ENCODE measurements at places on chromosomes 2 and 18.

DNA sequence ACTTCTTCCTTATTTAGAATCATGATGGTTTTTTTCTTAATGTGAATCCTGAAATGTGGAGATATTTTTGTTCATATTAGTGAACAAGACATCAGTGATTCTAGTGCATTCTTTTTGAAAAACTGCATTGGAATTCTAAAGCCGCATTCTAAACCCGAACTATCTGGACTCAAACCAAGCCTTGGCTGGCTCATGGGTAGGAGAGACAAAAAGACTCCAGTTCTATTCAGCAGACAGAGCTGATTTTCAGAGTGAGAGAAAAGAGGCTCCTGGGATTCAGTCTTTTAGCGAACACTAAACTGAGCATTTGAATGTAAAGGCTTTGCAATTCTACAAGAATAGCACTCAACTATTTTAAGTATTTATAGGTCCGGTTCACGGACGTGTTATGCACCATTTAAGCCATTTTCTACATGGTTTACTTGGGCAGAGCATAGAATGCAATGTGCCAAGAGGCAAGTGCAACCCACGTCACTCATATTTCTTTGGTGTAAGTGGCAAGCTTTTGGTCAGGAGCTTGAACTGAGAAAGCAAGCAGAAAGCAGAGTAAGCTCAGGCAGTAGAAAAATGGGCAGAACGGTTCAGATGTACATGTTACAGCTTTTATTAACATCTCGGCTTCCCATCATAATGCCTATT, 227.3 kb upstream of the RAB12 start:
- DNase-seq, result no peak

DNA sequence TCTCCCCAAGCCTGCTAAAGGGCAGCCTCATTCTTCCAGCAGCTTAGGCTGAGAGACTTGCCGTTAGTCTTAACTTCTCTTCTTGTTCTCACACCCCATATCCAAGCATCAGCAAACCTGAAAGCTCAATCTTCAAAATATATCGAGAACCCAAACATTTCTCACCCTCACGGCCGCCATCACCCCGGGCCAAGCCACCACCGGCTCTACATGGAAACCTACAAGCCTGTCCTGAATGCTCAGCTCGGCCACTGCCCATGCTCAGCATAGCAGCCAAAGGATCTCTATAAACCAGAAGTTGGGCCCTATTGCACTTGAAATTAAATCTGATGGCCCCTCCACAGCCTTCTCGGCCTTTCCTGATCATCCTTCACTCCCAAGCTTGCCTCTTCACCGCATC, 2.1 kb downstream of the HS1BP3 start:
- no peak for DNase-seq

DNA sequence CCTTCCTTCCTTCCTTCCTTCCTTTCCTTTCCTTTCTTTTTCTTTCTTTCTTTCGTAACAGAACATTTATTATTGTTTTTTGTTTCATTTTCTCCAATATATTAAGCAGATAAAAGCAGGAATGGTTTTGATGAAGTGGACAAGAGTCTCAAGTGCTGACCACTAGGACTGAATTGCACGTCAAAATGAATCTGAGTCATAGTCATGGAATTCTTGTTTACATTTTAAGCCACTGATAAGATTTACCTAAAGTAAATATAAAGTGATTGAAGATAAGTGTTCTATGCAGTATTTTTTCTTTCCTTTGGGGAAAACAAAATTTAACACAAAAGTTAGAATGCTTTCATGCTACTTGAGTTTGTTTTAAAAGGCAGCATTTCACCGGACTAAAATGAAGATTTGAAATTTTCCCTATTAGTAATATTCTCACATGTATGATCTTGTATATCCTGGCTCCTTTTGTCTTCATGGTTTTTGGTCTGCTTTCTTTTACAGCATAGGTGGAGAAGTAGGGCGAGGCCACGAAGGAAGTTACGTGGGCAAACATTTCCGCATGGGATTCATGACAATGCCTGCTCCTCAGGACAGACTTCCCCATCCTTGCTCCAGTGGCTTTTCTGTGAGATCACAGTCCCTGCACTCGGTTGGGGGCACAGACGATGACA, 113.5 kb downstream of the NYAP2 start:
- no peak for DNase-seq

GRCh38 chr2:196181484-196181883, 10.1 kb upstream of the STK17B start:
- DNase-seq, result no peak

DNA sequence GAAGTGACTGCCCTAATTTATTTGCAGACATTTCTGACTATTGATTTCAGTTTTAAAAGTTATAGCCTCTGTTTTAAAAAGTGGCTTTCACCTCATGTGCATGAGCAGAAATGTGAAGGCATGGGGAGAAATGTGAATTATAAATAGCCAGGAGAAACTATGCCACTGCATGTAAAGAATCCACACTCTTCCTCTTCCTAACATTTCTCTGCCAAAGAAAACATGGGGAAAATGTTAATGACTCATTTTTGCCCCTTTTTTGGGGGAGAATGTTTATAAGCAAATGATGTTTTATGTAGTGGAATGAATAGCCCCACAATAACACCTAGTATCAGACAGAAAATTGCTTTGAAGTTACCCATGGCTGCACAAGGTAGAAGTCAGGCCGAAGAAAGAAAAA, 249.0 kb upstream of the TANK start:
- no peak for DNase-seq

DNA sequence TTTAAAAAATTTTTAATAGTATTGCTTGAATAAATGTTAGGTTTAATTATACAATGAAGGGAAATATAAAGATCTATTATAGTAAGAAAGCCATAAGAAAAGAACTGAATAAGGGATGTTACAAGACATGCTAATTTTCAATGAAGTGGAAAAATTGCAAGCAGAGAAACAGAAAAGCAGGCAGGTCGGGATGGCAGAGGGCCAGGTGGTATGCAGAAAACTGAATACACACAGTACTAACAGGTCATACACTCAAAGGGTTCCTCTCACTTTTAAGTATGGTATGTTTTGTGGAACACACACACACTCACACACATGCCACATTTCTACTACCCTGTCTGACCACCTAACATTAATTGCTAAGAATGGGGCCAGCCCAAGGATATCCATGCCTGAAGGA, 76.7 kb upstream of the DTNA start:
- no peak for DNase-seq

GRCh38 chr18:12046751-12047335, 46.8 kb upstream of the ANKRD62 start:
- no peak for DNase-seq

DNA sequence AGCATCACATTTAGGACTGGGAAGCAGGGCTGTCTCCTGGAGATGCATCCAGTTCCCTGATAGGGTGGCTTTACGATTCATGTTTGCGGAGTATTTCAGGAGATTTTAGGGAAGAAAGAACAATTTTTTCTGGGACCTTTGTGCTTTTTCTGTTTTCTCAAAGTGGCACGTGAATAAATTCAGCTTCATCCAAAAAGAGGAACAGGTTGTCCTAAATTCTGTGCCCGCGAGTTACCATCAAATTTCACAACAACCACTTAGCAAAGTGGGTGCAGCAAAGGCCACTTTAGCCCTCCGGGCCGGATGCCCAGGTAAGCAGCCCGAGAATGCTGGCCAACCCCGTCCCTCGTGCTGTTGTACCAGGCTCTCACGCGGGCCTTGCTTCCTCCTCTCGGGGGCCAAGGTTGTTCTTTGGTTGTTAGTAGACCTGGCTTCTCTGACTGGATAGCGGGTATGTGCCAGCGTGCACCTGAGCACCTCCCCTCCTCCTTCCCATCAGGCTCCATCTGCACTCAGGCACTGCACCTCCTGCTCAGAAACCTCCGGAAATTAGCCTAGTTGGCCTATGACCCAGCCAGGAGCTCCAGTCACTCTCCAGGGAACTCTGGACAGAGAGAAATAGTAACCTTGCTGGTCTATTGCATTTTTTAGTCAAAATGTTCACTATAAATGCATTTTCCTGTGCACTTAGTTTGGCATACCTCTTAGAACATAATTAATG, 83.0 kb downstream of the CMPK2 start:
- no peak for DNase-seq

GRCh38 chr18:58455314-58456188, 173.3 kb downstream of the ALPK2 start:
- DNase-seq, result no peak

DNA sequence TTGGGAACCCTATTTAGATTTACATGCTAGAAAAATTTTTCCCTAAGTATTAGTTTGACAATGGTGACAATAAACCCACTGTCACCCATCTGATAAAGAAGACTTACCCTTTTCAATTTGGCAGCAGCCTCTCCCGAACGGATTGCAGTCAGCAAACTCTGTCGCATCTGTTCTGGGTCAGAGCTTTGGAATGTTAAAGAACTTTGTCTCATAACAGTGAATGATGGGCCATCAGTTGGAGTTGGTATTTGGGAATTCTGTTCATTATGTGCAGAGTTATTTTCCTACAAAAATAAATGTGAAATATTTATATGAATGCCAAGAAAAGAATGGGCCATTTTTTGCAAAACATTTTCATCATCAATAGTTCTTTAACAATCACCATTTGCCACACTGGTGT, 70.8 kb upstream of the GRB14 start:
- DNase-seq, result no peak

- DNase-seq, result no peak
These were observed 88.7 kb downstream of the SLC8A1 start for GRCh38 chr2:40363231-40363630.

DNA sequence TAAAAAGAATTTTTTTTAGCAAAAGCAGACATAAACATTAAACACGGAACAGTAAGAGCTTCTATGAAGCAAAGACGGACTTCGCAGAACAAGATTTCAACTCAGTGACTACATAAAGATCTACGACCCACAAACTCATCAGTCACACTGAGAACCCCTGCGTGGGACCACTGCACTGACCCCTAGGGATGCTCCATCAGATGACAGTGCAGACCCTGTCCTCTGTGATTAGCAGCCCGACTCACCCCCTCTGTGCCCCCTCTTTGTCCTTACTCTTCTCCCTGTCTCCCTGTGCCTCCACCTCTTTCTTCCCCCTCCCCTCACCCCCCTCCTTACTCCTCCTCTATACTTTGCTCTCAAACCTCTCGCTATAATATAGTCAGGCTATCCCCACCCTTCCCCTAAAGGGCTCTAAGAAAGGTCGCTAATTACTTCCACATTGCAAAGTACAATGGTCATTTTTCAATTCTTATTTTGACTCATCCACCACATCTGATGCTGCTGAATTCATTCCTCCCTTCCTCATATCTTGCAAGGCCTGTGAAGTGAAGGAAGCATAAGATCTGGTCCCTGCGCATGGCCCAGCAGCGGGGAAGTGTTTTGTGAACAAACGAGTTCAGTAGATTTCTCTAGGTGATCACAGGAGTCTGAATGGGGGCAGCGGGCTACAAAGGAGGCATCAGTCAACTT, 89.3 kb downstream of the CABYR start:
- DNase-seq, result no peak

- DNase-seq, result no peak
These were observed 7.5 kb upstream of the SERPINB13 start for GRCh38 chr18:63579616-63580015.

DNA sequence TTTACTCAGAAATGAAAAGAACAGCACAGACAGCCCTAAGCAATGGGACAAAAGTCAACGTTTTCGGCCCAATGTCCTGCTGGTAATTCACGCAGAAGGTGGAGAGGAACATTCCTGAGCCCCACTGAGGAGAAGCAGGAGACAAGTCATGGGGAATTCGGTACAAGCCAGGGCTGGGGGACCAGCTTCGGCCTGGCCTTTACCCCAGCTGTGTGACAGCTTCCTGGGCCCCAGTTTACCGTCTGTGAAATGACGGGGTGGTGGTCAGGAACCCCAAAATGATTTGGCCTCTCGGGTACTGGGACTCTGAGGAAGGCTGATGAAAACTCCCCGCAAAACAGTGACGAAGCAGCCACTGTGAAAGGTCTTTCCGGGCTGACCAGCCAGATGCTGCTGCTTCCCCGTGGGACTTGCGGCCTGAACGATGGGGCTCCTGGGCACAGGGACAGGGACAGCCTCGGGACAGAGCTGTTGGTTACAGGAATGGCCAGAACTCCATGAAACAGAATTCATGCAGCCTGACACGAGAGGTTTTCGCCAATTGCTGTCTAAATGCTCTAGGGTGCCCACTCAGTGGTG, 21.6 kb downstream of the KIF1A start:
- DNase-seq, result no peak

DNA sequence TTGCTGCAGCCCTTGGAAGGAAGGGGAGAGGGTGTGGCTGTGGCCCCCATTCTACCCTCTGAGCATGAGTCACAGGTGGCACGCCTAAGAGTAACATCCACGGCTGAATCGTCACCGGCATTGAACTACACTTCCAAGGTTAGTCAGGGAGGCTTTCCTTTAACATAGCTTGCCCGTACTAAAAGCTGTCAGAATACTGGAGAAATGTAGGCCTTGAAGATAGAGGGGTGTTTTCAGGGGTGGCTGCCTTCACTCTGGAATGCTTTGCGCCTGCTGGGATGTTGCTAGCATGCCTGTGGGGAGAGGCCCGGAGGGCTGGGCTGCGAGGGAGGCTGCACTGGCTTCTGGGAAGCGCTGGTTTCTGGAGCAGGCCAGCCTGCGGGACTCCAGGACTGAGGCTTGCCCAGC, 333.7 kb downstream of the AGAP1 start:
- no peak for DNase-seq

DNA sequence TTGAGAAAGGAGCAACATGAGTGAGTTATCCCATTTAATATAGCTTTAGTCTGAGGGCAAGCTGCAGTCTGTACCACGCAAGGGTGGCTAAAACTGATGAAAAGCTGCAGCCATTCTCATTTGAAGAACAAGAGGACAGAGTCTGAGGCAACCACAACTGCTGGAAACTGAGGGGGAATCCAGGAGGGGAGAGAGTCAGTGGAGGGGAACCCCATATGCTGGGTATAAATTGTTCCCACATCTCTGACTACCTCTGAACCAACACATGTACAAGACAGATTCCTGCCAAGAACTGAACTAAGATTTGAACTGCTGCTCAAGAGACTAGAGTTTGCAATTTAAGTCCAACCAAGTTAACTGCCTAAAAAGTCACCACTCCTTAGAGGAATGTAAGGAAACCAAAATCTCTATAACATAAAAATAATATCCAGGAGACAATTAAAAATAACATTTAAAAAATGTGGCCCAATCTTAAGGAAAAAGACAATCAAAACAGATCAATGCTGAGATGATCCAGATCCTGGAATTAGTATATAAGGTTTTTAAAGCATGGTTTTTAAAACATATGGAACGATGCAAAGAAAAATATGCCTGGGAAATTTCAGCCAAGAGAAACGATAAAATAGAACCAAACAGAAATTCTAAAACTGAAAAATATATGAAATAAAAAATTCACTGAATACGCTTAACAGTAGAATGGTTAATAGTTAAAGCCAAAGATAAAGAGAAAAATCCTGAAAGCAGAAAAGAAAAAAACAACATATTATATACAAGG, 11.2 kb downstream of the CWC22 start:
- DNase-seq, result no peak

- no peak for DNase-seq
These were observed 704 bp downstream of the ANKRD53 start for GRCh38 chr2:70979180-70979488.

GRCh38 chr18:49177812-49178211, 227.0 kb upstream of the SMAD7 start:
- no peak for DNase-seq

All from activated gamma-delta T cell treated with Interleukin-2 at 50 U/mL for 16 hours (primary cell).